Upper lobe of left lung (tissue), 6 donors: ENCODE measurements at places on chromosomes 16 and 17. TPM values are rescaled to one million over a fixed set of nuclear protein-coding genes. Genes with fewer than 3 reads are reported as not detected.
A peak's percentile ranks its signal among the peaks of the same experiment; 100 is the strongest.

DNA sequence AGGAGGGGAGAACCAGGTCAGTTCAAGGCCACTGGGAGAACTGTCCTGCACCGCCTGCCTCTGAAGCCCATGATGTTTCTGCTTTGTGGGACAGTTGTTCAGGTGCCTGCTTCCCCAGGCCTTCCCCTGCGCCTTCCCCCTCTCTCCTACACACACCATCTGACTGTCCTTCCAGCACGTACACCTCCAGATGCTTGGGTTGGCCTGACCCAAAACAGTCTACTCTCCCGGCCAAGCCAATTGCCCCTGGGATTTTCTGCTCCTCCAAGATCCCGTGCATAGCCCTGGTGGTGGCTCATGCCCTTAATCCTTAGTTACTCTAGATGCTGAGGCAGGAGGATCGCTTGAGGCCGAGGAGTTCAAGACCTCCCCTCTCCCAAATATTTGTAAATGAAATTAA, 684 bp upstream of the RSAD1 start:
- no peaks in the 10 kb centered on the region for H3K36me3 ChIP-seq
- H3K4me1 ChIP-seq = peaks cover 24% of the 10 kb centered on the region
- H3K27me3 ChIP-seq = no peaks in the 10 kb centered on the region
- H3K27ac ChIP-seq = peak overlapping the region; percentile 87

DNA sequence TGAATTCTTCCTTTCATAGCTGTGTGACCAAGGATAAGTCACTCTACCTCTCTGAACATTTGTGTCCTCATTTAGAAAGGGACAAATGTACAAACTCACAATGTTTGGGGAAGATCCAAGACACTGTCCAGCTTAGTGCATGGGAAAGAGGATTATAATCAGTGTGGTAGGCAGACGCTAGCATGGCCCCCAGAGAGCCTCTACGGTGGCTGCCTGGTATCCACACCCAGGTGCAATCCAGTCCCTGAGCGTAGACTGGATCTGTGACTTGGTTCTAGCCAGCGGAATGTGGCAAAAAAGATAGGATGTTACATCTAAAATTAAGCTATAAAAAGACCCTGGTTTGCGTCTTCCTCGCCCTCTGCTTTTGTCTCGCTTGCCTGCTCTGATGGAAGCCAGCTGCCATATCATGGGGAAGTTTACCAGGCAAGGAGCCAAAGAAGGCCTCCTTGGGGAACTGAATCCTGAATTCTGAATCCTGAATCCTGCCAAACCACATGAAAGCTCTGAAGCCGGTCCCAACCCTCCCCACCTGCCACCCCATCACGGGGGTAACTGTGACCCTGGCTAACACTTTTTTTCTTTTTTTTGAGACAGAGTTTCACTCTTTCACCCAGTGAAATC, 51.7 kb downstream of the PLXDC1 start:
- H3K36me3 ChIP-seq = no peaks in the 10 kb centered on the region
- peaks cover 33% of the 10 kb centered on the region for H3K4me1 ChIP-seq
- H3K27ac ChIP-seq = peak overlapping the region; percentile 49
- no peak for DNase-seq

- no peaks in the 10 kb centered on the region for H3K36me3 ChIP-seq
- H3K27ac ChIP-seq = no peak overlapping the region
- no peak overlapping the region for H3K4me3 ChIP-seq
Measured at GRCh38 chr16:87595712-87596111, 6.6 kb upstream of the JPH3 start.

GRCh38 chr16:89482150-89482816, 8.1 kb downstream of the ANKRD11 start:
- H3K27ac ChIP-seq = no peak overlapping the region
- no peak for DNase-seq
- H3K4me3 ChIP-seq = no peak overlapping the region

DNA sequence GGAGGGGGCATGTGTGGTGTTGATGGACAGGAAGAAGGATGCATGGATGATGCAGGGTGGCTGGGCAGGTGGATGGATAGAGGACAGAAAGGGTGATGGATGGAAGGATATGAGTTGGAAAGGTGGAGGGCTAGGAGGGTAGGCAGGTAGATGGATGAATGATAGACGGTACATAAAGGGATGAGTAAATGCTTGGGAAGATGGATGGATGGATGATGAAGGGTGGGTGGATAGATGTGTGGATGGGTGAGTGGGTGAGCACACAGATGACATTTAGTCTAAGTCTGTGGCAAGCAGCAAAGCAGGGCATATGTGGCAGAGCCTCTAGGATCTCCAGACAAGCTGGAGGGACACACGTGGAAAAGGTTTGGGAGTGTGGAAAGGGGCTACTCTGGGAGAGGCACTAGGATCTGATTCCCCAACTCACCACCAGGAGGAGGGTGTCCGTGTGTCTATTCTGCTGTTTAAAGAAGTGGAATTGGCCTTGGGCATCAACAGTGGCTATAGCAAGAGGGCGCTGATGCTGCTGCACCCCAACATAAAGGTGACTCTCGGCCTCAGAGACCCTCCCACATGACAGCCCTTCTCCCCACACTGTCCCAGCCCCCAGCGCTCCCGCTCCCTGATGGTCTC, 8.2 kb downstream of the PLD2 start:
- H3K27ac ChIP-seq = no peak overlapping the region
- H3K4me1 ChIP-seq = no peaks in the 10 kb centered on the region
- no peak for DNase-seq
- H3K4me3 ChIP-seq = no peak overlapping the region

DNA sequence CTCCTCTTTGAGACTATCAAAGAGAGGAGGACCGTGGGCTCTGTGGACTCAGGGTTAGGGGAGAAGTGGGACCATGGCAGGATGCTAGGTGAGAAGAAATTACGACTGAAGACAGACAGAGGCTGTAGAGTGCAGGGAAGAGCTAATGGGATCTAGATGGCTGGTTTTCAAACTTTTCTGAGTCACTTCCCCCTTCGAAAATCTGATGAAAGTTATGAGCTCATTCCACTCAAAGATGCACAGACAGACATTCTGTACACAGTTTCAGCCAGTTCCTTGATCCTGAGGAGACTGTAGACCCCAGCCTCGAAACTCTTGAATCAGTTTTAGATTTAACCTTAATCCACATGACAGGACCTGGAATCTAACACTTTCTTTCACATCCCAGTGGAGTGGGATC, 40.7 kb downstream of the RGS9 start:
- no peak overlapping the region for H3K4me3 ChIP-seq
- no peaks in the 10 kb centered on the region for H3K27me3 ChIP-seq
- H3K36me3 ChIP-seq = no peaks in the 10 kb centered on the region

DNA sequence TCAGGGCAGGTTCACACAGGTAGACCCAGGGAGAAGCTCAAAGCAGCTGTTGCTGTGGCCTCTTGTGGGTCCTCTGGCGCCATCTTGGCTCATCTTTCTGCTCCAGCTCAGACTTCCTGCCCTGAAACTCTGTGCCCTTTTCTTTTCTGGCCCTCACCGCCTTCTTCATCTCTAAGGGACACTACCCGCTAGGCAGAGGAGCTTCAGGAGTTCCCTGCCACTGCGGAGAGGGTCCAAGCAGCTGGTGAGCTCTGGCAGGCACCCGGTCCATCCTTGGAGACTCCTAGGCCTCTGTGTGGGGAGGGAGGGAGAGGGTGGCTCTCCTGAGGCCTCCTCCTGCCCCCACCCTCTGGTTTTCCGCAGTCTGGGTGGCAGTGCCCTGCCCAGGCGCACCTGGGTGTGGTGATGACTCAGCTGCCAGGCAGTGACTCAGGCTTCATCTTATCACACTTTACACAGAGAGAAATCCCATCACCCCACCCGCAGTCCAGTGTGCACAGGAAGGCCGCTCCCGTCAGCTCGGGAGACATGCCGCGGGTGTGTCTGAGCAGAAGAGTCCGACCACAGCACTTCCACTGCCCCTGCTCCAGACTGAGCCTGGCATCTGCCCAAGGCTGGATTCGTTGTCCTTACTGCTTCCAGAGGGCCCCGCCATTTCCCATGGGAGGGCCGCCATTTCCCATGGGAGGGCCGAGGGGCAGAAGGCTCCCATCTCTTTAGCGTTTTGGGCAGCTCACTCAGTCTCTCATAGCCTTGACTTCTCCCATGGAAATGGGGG, 7.3 kb downstream of the NT5C start:
- H3K4me1 ChIP-seq = peaks cover 35% of the 10 kb centered on the region
- H3K36me3 ChIP-seq = peaks cover 9% of the 10 kb centered on the region
- H3K27ac ChIP-seq = peak overlapping the region; percentile 81
- H3K4me3 ChIP-seq = no peak overlapping the region

Gene CA7
- total RNA-seq = not detected

Gene MRM3
- total RNA-seq = 13.6 TPM

DNA sequence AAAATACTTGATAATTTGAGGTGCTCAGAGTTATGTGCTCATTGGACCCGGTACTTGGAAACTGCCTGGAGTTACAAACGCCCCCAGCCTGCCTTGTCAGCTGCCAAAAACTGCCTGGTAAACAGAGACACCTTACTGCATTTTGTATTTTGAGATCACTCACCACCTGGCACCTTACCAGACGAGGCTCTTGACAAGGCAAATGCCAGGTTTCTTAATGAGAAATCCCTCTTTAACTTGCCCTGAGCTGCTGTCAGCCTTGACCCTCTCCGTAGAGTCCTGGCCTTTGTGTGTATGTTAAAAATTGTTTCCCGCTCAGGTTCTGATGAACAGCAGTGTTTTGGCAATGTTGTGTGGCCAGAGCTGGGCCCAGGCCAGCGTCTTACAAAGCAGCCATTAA, 28.8 kb downstream of the SYT17 start:
- H3K4me3 ChIP-seq = no peak overlapping the region
- DNase-seq = no peak

DNA sequence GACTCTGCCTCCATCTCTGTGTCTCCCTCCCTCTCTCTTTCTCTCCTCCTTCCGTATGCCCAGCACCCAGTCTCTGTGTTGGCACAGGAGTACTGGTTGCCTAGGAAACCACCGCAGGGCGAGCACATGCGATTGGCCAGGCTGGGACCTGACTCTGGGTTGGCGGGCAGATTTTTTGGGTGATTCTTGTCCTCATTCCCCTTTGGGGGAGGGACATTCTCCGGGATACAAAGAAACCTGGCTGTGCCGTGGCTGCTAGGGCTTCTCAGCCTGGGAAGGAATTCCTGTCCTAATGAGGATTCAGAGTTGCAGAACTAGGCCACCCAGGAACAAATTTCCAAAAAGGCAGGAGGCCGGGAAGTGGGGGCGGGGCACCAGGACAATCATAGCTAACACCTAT, 168.9 kb downstream of the SHISA9 start:
- H3K4me1 ChIP-seq = no peaks in the 10 kb centered on the region
- no peak overlapping the region for H3K27ac ChIP-seq
- peak; percentile 0 for DNase-seq
- H3K36me3 ChIP-seq = no peaks in the 10 kb centered on the region
- no peak overlapping the region for H3K4me3 ChIP-seq

DNA sequence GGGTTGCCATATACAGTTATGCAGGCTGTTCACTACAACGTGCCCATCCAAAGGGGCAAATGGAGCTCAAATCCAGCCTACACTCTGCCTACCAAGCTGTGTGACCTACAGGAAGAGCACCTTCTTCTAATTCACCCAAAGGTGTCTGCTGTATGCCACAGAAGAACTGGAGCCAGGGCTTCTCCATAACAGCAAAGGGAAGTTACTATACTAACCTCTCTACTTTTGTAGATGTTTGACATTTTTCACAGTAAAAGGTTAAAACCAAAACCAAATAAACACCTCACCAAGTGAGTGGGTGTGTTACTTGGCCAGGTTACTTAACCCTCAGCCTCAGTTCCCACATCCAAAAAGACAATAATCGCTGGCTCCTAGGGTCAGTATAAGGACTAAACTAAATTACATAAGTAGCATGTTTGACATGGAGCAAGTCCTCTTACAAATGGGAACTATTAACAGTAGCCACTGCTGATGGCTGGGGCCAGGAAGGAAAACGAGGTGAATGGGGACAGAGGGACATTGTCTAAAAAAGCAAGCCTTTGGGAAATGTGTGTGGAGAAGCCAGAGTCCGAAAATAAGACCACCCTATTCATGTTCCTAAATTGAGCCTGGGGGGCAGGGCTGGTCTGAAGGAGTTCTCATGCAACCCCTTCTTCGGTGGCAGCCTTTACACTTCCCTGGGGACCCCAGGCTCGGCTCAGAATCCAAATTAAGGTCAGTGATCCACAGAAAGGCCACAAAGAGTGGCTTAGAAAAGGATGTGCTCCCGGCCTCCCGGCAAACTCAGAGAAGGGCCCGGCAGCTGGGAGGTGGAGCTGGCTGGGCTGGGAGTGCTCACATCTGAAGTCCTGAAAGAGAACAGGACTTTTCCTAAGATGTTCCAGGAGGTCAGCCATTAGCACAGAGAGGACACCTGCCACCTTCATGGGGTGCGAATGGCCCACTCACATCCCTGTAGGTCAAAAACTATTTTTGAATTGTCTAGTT, 13.5 kb downstream of the CUEDC1 start:
- H3K27me3 ChIP-seq = no peaks in the 10 kb centered on the region
- peak overlapping the region; percentile 28 for H3K27ac ChIP-seq
- H3K36me3 ChIP-seq = no peaks in the 10 kb centered on the region
- no peak for DNase-seq
- peaks cover 60% of the 10 kb centered on the region for H3K4me1 ChIP-seq

GRCh38 chr16:58842746-58843145, 108.6 kb upstream of the GOT2 start:
- no peak overlapping the region for H3K27ac ChIP-seq
- no peaks in the 10 kb centered on the region for H3K4me1 ChIP-seq
- H3K27me3 ChIP-seq = no peaks in the 10 kb centered on the region
- no peaks in the 10 kb centered on the region for H3K36me3 ChIP-seq
- H3K4me3 ChIP-seq = no peak overlapping the region
- no peak for DNase-seq

- no peak for DNase-seq
- H3K4me1 ChIP-seq = no peaks in the 10 kb centered on the region
- no peaks in the 10 kb centered on the region for H3K36me3 ChIP-seq
- H3K27me3 ChIP-seq = no peaks in the 10 kb centered on the region
- H3K4me3 ChIP-seq = no peak overlapping the region
Measured at GRCh38 chr16:59634951-59635350, 900.8 kb upstream of the GOT2 start.

DNA sequence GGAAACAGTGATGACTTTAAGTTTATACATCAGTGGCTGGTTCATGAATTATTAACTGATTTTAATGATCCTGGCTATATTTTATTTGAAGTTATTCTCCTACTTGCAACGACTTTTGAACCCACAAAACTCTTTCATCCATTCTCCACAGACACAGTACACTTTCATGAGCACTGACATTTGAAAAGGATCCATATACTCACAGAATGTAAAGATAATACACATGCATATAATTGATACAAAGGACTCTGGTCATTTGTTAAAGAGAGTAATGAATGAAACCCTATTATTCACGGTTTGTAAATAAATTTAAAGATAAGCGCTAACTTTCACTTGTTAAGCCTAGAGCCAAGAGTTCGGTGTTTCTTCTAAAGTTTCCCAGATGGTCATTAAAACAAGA, 3.3 kb downstream of the TOX3 start:
- H3K4me3 ChIP-seq = no peak overlapping the region
- no peak for DNase-seq
- no peak overlapping the region for H3K27ac ChIP-seq
- H3K4me1 ChIP-seq = peaks cover 13% of the 10 kb centered on the region
- peaks cover 6% of the 10 kb centered on the region for H3K27me3 ChIP-seq

- H3K27ac ChIP-seq = peak overlapping the region; percentile 35
- DNase-seq = no peak
- H3K36me3 ChIP-seq = no peaks in the 10 kb centered on the region
- peaks cover 26% of the 10 kb centered on the region for H3K4me1 ChIP-seq
- H3K4me3 ChIP-seq = no peak overlapping the region
Measured at GRCh38 chr17:47223007-47223406, 13.9 kb downstream of the MYL4 start.
